ENCODE measurements at places on chromosomes 7 and 10.

GRCh38 chr7:100793806-100794660 is 33.3 kb downstream of the EPHB4 start:
- no peak for DNase-seq

DNA sequence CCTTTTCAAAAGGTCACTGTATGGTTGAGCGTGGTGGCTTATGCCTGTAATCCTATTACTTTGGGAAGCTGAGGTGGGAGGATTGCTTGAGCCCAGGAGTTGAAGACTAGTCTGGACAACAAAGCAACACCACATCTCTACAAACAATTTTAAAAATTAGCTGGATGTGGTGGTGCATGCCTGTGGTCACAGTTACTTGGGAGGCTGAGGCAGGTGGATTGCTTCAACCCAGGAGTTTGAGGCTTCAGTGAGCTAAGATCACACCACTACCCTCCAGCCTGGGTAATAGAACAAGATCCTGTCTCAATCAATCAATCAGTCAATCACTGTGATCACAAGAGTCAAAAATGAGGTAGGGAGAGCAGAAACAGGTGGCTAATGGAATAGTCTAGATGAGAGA is 97.0 kb downstream of the SUGCT start:
- DNase-seq = no peak

- DNase-seq = no peak
Observed at GRCh38 chr10:28105561-28105960, 106.7 kb upstream of the ODAD2 start.

GRCh38 chr10:36506697-36507496 is 618.5 kb upstream of the ANKRD30A start:
- no peak for DNase-seq

- DNase-seq = no peak
Observed at GRCh38 chr10:11207560-11207844, 189.8 kb downstream of the CELF2 start.

- DNase-seq = no peak
Observed at GRCh38 chr7:18552316-18552916, 56.9 kb downstream of the HDAC9 start.

DNA sequence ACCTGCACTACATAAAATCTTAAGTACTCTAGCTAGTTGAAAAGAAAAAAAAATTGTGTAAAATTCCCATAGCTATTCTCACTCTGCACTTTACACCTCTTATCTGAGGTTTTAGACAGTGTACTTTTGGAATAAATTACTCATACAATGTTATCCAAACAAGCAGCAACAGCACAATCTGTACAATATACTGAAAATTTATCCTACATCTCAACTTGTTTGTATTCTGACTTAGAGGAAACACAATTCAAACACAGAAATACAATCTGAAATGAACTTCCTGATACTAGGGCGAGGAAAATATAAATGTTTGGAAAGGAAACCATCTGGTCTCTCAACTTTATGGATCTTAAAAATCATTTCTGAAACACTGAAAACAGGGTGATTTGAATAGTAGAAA is 381.7 kb downstream of the THSD7A start:
- DNase-seq = peak; percentile 19

DNA sequence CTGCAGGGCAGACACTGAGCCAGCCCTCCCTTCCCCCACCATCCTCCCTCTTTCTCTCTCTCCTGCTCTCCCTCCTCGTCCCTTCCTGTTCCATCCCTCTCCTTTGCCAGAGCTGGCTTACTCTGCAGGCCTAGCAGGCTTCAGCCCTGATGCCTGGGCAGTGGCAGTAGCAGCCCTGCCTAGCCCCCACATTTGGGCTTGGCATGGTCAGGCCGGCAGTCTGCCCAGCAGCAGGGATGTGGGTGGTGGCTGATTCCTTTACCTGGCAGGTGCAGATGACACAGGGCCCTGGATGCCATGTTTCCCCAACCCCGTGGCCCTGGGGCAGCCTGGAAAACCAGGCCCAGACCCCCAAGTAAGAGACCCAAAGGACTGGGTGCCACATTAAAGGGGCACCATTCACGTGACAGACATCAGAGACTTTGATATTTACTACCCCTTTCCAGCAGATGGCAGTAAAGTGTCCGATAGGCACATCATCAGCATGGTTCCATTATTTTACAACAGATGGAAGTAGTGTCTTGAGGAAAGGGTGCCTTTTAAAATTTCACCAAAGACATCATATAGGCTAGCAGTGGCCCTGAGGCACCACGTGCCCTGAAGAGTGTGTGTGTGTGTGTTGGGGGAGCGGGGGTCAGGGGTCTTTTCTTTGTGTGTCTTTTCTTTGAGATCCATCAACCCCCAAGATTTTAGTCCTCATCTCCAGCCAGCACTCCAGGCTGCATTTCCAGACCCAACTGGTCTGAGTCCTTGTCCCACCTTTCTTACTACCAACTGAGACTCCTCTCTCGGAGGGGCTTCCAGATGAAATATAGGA is 5.9 kb downstream of the KCP start:
- no peak for DNase-seq

DNA sequence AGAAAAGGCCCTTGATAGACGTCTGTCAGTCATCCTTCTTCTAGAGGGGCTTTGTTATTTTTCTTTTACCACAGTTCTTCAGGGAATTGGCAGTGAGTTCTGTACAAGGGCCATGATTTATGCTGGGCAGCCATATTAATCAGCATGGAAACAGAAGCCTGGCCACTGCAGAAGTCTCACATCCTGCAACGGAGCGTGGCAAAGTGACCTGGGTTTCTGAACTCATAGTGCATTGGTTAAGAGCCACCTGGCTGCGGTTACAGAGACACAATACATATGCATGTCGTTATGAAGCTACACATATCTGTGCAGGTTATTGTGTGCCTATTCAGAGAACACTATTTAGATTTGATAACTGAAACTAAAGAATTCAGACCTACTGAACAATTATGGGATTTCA is 419.4 kb upstream of the CELF2 start:
- no peak for DNase-seq

- no peak for DNase-seq
Observed at GRCh38 chr10:12819071-12819470, 182.4 kb downstream of the CCDC3 start.

DNA sequence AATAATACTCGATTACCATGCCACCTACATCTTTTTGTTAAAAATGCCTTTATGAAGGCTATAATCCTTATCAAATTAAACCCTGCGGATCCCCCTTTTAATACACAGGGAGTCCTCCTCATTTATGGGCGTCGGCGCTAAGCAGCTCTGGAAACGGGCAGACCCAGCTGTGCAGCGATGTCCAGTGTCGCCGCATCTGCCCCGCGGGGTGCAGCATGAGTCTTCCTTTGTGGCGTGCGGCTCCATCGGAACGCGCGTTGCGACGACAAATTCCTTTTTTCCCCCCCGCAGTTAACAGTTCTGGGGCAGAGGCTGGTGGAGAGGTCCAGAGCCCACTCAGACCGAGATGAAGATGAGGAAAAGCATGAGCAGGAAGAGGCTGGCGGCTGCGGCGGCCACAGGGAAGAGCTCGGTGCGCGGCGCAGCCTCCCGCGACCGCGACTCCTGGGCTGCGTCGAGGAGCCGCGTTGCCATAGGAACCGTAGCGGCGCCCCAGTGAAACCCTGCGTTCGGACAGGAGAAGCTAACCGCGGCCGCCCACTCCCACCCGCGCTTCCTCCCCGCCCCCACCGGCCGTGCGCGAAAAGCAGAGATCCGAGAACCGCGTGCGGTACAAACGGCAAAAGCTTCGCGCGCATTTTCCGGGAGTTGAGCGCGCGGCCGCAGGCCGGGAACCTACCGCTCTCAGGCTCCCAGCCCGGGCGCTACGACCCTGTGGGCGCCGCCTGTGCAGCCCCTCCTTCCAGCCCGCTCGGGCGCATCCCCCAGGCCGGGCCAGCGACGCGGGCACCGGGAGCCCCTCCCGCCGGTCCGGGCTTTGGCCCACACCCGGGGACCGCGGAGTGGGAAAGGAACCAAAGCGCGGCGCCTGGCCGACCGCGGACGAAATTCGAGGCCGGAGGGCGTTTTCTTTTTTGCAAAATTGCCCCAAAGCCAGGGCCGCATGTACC is 130.6 kb downstream of the SPAG6 start:
- DNase-seq = no peak

DNA sequence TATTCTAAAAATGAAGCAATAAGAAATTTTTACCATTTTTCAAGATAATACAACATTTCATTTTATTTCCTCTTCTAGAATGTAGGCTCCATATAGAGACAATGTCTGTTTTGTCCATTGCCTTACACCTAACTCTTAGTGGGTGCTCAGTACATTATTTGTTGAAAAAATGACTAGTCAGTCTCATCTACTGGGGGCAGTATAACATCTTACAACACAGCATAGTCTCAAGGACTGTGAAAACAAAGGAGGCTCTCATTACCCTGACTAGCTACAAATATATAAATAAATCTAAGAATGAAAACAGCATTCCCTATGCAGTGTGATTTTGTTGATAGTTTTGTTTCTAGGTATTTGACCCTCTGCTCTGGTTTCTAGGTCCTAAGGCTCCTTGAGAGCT is 11.6 kb downstream of the CRPPA start:
- DNase-seq = no peak

- DNase-seq = no peak
Observed at GRCh38 chr7:98668255-98668654, 51.2 kb downstream of the NPTX2 start.

GRCh38 chr7:99040104-99040958 is 103.6 kb downstream of the SMURF1 start:
- DNase-seq = peak; percentile 77

- peak; percentile 91 for DNase-seq
Observed at GRCh38 chr10:122018951-122019413, 30.0 kb downstream of the TACC2 start.

DNA sequence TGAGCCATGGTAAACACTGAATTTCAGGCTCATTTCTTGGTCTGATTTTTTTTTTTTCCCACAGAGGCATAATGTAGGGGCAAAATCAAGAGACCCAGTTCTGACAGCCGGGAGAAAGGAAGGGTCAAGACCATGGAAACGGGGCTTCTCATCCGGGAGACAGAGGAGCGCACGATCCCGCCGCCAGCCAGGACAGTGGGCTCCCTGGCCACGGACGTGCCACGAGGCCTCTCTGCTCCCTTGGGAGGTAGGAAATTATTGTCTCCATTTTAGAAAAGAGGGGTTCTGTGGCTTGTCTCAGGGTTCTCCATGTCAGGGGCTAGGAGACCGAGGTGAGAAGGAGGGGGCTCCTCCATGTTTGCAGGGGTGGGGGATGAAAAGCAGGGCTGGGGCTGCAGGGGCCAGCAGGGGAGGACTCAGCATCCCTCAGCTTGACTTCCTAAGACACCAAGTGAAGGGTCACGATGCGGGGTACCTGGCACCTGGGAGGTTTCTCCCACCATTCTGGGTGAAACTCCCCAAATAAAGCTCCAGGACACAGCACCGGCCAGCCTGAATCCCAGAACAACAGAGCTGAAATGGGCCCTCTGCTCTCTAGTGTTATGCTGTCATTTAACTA is 37.6 kb downstream of the PPIF start:
- DNase-seq = no peak

GRCh38 chr10:11282661-11283060 is 265.0 kb downstream of the CELF2 start:
- DNase-seq = no peak

- DNase-seq = no peak
Observed at GRCh38 chr7:1844336-1844950, 174.4 kb downstream of the ELFN1 start.

- no peak for DNase-seq
Observed at GRCh38 chr10:130169136-130169859, 33.1 kb downstream of the GLRX3 start.

DNA sequence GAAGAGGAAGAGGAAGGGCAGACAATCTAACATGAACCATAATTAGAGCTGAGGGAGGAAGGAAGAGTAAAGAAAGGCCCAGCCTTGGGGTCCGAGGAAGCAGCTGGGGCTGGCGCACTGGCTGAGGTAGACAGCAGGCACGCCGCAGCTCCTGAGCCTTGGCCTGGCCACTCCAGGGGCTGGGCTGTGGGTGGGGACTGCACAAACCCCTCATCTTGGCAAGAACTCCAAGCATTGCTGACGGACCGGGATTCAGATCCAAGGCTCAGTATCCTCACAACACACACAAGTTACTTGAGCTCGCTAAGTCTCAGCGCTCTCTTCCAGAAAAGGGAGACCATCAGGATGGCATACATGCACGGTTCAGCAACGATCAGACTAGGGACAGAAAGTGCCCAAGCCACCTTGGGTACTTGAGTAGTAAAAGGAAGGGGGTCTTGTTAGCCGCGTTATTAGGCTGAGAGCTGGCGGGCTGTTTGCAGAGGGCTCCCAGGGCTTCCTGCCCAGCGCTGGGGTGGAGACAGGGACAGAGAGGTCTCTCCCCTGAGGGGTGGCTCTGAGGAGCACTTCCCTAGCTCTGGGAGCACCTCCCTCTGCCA is 4.5 kb downstream of the TNS3 start:
- DNase-seq = no peak

DNA sequence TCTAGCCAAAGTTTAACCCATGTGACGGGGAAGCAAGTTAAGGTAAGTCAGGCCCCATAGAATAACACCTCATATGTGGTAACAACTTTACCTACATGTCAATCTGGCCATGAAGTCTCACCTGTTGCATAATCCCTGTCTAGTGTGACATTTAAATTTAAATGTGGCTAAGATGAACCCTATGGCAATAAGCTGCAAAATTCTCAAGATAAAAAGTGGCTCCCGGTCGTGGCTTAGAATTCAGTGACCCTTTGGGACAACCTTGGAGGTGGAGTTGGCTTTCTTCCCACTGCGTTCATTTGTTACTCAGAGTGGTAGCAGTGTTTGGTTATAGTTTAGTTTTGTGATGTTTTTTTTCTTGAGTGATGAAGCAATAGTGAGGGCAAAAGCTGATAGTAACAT is 90.6 kb downstream of the ARID5B start:
- DNase-seq = peak; percentile 62

- DNase-seq = peak; percentile 8
Observed at GRCh38 chr10:11345224-11346054, 266.0 kb downstream of the USP6NL start.

GRCh38 chr10:7718685-7719084 is 15.6 kb downstream of the ITIH2 start:
- DNase-seq = no peak

- peak; percentile 21 for DNase-seq
Observed at GRCh38 chr7:128166603-128167041, 74.5 kb upstream of the LEP start.

DNA sequence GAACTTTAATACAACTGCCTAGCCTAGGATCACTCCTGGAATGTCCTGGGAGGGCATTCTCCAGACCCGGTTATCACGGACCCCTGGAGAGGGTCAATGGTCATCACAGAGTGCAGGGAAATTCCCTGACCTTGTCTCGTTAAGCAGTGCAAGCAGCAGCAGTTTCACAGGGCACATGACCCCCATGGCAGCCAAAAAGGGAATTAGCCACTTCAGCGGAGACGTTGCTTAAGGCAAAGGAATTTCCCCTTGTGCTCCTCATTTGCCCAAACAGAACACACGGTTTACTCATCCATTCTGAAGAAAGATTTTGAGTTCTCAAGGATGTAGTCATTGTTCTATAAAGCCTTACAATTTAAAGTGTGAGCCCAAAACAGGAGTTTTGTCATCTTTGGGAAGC is 260.3 kb downstream of the SNX13 start:
- no peak for DNase-seq

- no peak for DNase-seq
Observed at GRCh38 chr7:25559581-25560367, 331.5 kb upstream of the NPVF start.
